A549 treated with DMSO at 1 μM for 4 hours (cell line): ENCODE measurements at places on chromosomes 7 and 10. TPM values are rescaled to one million over a fixed set of nuclear protein-coding genes. Genes with fewer than 3 reads are reported as not detected.

ASIC3 gene
- 7.5 to 13.1 TPM (median 10.6 TPM) in 5 replicates for total RNA-seq

PRSS37 gene
- total RNA-seq = not detected in 5 replicates

TMEM178B gene
- 1.2 to 1.7 TPM (median 1.6 TPM) in 5 replicates for total RNA-seq

ADK gene
- 32.0 to 38.3 TPM (median 34.7 TPM) in 5 replicates for total RNA-seq

ITGB8 gene
- total RNA-seq = 0.70 to 1.2 TPM (median 1.1 TPM) in 5 replicates

LAMB1 gene
- 126 to 145 TPM (median 142 TPM) in 5 replicates for total RNA-seq

PDGFA gene
- total RNA-seq = 35.0 to 39.5 TPM (median 35.6 TPM) in 5 replicates

PPRC1 gene
- 54.6 to 69.2 TPM (median 61.3 TPM) in 5 replicates for total RNA-seq

ERVW-1 gene
- total RNA-seq = not detected in 5 replicates

CDCA7L gene
- total RNA-seq = 13.5 to 19.0 TPM (median 16.4 TPM) in 5 replicates

PDK4 gene
- total RNA-seq = 3.7 to 5.6 TPM (median 5.0 TPM) in 5 replicates
